ENCODE measurements at places on chromosomes 7 and 10. TPM values are rescaled to one million over a fixed set of nuclear protein-coding genes. Genes with fewer than 3 reads are reported as not detected.

The GLI3 gene
- 0.18 TPM for total RNA-seq

The TRUB1 gene
- total RNA-seq = 11.3 TPM

The VIPR2 gene
- total RNA-seq = 0.04 TPM

The SEMA3C gene
- total RNA-seq = 0.16 TPM

The SYT15B gene
- 0.18 TPM for total RNA-seq

The LIPM gene
- total RNA-seq = not detected

Data from K562 (cell line).